Renal cortex interstitium (tissue), 15 donors: ENCODE measurements at places on chromosomes 12 and 14.
A peak's percentile ranks its signal among the peaks of the same experiment; 100 is the strongest.

GRCh38 chr12:96980991-96981414, 73.9 kb downstream of the NEDD1 start:
- DNase-seq, result no peak

- no peak for DNase-seq
Observed at GRCh38 chr14:31939934-31940333, 137.2 kb upstream of the ARHGAP5 start.

GRCh38 chr14:54252072-54252730, 144.6 kb upstream of the CDKN3 start:
- no peak for DNase-seq

DNA sequence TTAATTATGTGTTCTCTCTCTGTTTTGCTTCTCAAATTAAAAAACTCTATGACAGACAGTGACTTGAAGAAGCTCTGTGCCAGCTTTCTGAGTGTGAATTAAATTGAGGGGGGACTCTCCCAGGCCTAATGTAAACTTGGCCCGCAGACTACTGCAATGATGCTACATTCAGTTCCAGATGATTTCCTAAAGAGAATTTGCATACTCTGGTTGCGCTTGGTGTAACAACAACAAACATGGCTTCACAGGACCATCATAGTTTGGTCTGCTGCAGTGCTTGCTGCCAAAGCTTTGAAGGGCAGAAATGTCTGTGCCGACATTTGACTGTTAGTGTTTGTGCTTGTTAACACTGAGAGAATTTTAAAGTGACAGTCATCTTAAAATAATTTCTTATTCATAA, 25.0 kb downstream of the CFAP54 start:
- DNase-seq, result no peak

DNA sequence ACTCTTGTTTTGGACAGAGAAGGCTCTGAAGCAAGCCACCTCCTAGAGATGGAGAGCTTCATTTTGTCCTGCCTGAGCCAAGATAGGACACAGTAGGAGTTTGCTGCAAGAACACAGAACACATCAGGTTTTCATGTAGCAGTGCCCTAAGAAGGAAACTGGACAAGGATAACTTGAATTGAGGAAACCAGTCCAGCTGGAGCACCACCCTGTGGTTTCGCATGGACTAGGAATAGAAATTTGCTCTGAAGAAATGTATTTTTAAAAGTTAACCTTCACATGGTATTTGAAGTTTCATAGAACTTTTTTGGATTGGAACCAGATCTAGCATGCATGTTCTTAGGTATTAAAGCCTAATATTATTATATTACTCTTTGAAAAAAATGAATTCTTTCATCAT, 68.8 kb downstream of the RERG start:
- no peak for DNase-seq

- DNase-seq, result no peak
Observed at GRCh38 chr14:20707622-20708021, 19.1 kb downstream of the ANG start.

DNA sequence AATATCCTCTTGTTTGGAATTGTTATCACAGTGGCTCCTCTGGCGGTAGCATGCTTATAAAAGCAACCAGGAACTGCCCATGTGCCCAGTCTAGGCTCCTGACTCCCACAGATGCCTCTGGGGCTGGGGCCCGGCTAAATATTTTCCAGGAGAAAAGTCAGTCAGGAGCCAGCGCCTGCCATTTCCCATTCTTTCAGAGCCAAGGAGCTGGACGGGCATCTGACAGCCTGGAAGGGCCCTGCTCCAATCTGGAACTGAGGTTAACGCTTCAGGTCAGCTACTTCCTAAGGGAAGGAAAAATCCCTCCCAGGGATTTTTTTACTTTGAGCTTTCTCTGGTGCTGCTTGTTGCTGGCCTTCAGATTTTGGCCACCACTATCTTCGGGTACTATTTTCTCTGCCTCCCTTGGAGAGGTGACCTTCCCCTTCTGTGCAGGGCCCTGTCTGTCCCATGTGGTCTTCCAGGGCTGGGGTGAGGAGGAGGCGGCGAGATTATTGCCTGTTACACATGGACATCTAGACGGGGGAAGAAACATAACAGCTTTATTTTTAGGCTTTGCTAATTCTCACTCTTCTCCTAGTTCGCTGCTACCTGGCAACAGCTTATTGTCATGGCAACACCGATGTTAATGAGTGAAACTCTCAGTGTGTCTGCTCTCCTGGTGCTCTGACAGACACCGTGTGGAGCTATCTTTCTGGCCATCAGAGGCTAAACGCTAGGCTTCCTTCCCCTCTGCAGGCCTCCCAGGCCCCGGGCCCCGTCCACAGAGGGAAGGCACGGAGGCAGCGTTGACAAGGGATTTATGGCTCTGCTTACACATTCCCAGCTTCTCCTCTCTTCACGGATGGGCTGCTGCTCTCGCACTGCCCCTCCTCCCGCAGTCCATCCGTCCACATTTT, 160.4 kb downstream of the CACNA1C start:
- peak; percentile 73 for DNase-seq

GRCh38 chr12:16939871-16940306, 333.9 kb upstream of the LMO3 start:
- peak; percentile 3 for DNase-seq
